ENCODE measurements at places on chromosomes 4 and X.

GRCh38 chr4:38309471-38309870, 349.3 kb downstream of the PTTG2 start:
- no peak for DNase-seq

GRCh38 chr4:113327494-113327893, 278.0 kb downstream of the ANK2 start:
- DNase-seq = no peak

GRCh38 chr4:53786632-53787031, 195.3 kb upstream of the LNX1 start:
- no peak for DNase-seq

DNA sequence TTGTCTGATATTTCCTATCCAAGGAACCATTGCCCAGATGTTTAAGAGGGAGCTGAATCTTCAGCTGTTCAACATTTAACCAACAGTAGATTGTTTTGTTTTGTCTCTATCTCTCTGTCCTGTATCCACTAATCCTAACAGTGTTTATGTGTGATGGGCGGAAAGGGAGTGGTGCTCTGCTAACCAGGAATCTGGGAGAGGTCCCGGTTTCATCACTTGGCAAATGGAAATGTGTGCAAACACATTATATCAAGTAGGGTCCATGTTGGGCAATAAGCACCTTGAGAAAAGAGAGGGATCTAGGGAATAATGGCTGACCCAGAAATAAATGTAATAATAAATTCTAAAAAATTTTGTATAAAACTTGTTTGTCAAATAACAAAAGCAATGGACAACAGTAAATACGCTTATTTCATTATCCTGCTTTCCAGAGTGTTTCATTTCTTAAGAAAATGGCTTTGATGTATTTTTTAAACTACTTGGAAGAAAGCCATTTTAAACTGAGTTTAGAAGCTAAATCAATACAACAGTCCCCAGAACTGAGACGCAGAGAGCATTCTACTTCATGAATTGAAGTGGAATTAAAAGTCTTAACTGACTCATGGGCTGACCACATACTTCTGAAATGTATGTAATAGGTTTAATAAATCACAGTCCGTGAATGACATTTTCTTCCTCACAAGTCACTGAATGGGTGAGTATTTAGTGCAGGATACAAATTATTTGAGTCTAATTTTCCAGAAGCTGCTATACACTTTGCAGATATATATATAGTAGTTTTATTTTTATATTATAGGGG, 55.8 kb downstream of the EMCN start:
- DNase-seq = no peak

GRCh38 chrX:45783002-45783401, 582.3 kb upstream of the DIPK2B start:
- DNase-seq = no peak

DNA sequence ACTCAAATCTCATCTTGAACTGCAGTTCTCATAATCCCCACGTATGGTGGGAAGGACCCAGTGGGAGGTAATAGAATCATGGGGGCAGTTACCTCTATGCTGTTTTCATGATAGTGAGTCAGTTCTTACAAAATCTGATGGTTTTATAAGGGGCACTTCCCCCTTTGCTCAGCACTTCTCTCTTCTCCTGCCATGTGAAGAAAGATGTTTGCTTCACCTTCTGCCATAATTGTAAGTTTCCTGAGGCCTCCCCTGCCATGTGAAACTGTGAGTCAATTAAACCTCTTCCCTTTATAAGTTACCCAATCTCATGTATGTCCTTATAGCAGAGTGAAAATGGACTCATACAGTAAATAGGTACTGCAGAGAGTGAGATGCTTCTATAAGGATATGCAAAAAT, 1050.6 kb upstream of the GRIA3 start:
- no peak for DNase-seq

All from activated CD8-positive, alpha-beta memory T cell treated with anti-CD3 and anti-CD28 coated beads, Interleukin-2, amount 50 U/mL, for 4 hours (primary cell).